Activated CD4-positive, CD25-positive, alpha-beta regulatory T cell treated with anti-CD3 and anti-CD28 coated beads, Interleukin-2, amount 50 U/mL, for 72 hours (primary cell): ENCODE measurements at places on chromosomes 16 and 17.

DNA sequence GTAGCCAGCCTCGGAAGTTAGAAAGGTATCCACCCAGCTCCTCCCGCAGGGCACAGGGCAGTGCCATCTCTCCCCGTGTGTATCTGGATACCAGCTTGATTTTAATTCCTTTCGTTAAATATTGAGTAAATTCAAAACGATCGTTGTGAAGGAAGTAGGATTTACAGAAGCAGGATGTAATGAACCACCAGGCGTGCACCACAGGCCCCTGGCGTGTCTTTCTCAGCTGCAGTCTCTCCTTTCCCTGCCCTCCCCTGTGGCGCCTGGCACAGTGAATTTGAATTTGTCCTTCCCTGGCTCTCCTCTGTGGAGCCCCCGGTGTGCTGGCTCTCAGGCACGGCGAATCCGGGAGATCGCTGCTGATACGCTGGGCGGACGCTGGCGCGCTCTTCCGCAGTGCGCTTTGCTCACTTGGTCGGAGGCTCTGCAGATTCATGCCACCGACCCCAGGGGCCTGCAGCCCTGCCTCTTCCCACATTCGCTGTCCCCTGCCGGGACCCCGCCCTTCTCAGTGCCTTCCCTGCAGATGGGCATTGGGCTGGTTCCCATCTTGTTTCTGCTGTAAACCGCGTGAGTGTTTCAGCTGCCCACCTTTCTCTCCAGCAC lies 164.6 kb downstream of the RPTOR start:
- DNase-seq, result no peak

GRCh38 chr17:78526231-78527025 lies 50.8 kb downstream of the DNAH17 start:
- DNase-seq, result no peak

GRCh38 chr16:66353055-66353454 lies 13.4 kb upstream of the CDH5 start:
- no peak for DNase-seq

GRCh38 chr17:17779015-17779611 lies 57.7 kb downstream of the SREBF1 start:
- no peak for DNase-seq

DNA sequence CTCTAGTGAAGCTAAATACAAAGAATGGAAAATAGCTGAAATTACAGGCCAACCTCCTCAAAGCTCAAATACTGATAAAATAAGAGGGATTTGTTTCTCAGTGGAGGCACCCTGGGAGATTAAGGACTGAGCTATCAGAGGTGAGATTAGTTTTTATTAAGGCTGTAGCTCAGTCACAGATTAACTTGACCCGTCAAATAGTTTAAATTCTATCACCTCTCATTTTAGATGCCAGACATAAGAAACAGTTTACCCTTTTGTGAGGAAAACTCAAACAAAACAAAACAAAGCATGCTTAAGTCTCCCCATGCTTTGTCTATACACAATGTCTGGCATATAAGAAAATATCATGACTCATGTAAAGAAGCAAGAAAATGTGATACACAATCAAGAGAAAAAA lies 208.3 kb upstream of the PMFBP1 start:
- DNase-seq, result no peak

GRCh38 chr17:64608571-64608981 lies 53.5 kb downstream of the SMURF2 start:
- DNase-seq, result no peak

DNA sequence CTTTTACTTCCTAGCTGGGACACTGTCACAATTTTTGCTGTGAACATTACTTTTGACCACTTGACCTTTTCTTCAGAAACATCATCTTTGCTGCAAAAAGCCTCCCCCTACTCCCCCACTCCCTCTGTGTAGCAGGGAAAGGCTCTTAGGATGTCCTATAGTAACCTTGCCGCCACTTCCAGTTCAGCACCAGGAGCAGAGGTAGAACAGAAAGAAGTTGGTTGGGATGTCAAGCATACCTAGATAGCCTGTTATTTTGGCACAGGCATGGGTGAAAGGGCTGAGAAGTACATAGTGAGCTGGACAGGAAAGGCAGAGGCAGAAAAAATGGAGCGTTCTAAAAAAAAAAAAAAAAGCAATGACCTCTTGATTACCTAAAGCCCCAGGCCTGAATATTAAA lies 31.3 kb downstream of the SMIM36 start:
- no peak for DNase-seq

DNA sequence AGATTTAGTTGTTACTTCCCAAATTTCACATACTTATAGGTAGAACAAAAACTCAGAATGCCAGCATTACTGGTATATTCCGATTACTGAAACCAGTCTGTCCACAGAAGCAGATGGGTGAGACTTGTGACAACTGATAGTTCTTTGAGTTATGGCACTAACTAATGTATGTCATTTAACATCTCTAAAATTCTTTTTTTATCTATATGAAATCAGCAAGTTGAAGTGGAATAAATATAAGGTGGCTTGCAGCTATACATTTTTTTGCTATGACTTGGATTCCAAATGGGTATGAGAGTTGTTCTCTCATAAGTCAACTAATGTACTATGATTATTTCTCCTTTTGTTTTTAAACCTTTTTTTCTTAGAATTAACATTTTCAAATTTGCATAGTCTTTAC lies 69.1 kb downstream of the VMP1 start:
- DNase-seq, result no peak

DNA sequence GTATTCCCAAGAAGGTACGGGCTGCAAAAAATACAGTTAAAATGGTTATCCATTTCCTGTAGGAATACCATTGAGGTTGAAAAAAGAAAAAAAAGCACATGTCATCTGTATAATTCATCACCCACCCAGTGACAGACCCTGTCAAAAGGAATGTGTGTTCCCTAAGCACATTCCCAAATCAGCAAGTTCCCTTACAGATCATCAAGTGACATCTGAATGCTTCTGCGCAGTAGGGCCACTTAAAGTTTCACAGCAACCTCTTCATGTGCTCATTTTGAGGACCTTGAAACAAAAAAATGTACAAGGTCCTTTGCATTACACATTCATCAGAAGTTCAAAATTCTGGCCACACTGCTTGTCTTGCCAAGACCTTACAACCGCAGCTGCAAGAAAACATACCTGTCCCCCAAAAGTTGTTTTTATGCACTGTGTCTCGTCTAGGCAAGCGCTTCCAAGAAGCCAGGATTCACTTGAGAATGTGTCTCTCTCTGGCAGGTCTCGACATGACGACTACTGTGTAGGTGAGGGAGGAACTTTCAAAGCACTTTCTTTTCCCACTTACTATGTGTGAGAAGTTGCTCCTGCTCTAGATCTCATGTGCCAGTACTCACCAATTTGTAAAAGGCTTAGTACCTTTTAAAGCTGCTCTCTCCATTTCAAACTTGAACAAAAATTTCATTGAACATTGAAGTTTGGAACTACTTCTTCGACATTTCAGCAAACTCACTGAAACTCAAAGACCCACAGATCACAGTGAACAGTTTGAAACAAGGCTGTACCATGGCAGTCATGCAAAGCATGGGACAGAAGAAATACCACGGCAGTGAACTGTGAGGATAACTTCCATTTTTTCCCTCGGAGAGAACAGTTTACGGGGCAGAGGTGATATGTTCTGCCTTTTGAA lies 4.3 kb upstream of the POLG2 start:
- DNase-seq, result no peak

- DNase-seq, result no peak
Observed at GRCh38 chr17:58285422-58285810, 4.7 kb upstream of the MPO start.

- DNase-seq, result no peak
Observed at GRCh38 chr17:72432881-72433280, 312.1 kb downstream of the SOX9 start.
